Fibroblast of skin of left biceps (primary cell): ENCODE measurements at places on chromosomes 3 and 15.
A peak's percentile ranks its signal among the peaks of the same experiment; 100 is the strongest.

DNA sequence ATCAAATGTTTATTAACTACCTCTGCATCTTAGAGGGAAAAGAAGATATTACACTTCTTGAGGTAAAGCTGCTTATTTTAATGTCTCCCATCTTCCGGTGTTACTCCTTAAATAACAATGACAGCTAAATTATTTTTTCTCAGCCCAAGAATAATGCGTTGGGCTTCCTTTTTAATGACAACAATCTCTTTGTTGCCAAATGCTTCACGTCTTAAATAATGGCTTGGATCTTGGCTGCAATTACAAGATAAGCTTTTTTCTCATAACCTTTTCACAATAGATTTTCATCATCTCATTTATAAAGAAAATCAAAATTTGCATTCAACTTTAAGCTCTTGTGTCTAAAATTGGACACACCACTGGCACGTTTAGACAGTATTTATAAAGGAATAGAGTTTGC, 89.2 kb upstream of the COL8A1 start:
- no peak for DNase-seq

DNA sequence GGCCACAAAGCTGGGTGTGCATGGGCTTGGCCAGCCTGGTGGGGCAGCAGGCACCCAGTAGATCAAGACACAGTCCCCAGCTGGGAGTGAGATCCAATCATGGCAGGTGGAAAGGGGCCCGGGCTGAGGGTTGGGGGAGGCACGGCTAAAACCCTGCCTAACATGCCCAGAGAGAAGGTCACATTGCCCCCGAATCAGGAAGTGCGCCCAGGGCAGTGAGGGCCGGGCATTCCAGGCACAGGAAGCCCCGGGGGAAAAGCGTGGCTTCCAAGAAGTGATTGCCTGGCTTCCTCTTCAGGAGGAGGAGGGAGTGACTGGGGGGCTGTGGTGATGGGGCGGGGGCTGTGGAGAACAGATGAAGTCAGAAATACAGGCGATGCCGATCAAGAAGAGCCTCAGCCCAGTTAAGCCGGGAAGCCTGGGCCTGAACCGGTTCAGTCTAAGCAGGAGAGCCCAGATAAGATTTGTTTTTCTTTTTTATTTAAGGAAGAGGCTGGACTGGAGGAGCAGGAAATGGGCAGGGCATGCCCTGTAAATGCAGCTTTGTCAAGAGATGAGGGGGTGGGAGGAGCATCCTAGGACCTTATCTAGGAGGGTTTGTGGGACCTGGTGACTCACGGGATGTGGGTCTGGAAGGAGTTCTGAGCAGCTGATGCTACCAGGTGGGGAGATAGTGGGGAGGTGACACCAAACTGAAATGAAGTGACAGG, 83.9 kb downstream of the CHSY1 start:
- no peak for DNase-seq

GRCh38 chr3:108391917-108392593, 95.7 kb downstream of the HHLA2 start:
- DNase-seq: peak; percentile 34

- no peak for DNase-seq
These were observed 608.1 kb downstream of the ZNF385D start for GRCh38 chr3:21142949-21143348.

DNA sequence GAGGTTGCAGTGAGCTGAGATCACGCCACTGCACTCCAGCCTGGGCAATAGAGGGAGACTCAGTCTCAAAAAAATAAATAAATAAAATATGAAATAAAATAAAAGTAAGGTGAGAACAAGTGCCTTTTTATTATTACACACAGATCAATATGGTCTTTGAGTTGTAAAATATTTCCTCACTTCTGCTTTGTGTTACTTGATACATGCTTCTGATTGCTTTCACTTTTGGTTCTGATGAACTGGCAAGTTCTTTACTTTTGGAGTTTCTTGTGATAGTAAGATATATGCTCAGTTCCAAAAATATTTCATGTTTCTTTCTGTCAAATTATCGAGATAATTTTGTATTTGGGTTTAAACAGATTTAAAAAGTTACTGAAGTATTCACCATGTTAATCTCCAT, 16.6 kb upstream of the GYG1 start:
- no peak for DNase-seq

- DNase-seq: no peak
These were observed 793 bp upstream of the FANCD2 start for GRCh38 chr3:10025205-10026083.

- no peak for DNase-seq
These were observed 4.2 kb upstream of the TATDN2 start for GRCh38 chr3:10244009-10244408.

GRCh38 chr3:32208447-32208846, 30.0 kb upstream of the CMTM8 start:
- no peak for DNase-seq

DNA sequence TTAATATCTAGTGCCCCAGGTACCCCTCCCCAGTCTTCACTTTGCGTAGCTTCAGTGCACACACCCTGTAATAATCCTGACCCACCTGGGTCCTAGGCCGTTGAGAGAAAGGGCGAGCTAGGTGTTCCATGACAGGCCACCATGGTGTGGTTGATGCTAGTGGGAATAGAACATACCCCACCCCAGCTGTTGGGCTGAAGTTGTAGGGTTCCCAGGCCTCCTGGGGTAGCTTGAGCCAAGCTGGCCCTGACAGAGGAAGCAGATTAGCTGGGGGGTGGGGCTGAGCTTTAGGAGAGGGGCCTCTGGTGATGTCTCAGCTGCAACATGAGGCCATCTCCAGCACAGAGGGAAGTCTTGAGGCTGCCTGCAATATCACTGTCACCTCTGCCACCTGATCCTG, 40.5 kb downstream of the RAB11A start:
- DNase-seq: no peak

DNA sequence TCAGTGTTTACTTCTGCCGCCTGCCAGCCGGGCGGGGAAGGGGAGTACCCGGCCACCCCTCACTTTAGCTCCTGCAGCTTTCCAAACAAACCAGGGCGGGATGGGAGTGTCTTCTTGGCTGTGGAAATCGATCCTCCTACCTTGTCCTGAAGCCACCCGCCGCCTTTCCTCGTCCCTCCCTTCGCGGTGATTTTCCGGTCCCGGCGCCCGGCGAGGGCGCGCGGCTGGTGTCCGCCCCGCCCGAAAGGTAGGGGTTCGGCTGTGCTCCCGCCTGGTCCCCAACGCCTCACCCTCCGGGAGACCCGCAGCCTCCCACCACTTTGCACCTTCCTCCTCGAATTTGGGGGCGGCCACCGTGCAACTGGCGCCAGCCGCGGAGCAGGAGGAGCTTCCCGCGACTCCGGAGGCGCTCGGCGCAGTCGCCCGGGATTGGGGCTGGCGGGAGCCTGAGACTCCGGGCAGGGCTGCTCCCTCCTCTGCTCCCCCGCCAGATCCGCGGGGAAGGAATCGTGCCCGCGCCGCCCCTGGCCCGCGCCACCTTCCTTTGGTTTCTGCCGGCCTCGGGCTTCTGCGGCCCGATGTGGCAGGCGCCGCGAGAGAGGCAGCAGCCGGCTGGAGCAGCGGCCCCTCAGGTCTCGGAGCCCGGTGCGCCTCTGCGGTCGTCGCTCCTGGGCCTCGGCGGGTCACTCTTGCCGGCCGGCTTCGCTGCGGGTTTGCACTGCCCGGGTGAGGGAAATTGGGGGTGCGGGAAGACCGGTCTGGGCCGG, 30.7 kb upstream of the ST3GAL6 start:
- DNase-seq: no peak

- no peak for DNase-seq
These were observed 44.6 kb upstream of the CFAP20DC start for GRCh38 chr3:59094446-59094845.

DNA sequence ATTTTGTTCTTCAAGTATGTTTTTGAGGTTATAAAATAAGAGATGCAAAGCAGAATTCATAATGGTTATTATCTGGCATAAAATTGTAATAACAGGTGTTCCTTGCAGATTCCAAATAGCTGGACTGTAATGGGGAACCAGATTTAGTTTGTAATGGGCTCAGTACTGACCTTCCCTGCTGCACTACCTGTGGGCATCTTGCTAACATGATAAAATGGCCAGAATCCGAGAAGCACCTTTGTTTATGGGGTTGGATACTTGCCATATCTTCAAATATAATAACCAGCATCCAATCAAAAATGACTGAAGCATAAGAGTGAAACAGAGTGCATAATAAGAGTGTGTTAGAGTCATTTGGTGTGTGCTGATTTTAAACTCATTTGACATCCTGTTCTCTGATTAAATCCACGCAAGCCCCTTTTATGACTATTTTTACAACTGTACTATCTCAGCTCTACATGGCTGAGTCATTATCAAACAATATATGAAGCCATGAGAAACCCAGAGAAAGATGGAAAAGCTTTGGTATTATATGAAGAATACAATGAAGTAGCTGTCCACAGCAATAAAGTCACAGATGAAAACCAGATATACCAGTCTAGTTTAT, 292.4 kb downstream of the CNTN4 start:
- no peak for DNase-seq

- no peak for DNase-seq
These were observed 259.8 kb downstream of the MAGI1 start for GRCh38 chr3:65778968-65779367.

DNA sequence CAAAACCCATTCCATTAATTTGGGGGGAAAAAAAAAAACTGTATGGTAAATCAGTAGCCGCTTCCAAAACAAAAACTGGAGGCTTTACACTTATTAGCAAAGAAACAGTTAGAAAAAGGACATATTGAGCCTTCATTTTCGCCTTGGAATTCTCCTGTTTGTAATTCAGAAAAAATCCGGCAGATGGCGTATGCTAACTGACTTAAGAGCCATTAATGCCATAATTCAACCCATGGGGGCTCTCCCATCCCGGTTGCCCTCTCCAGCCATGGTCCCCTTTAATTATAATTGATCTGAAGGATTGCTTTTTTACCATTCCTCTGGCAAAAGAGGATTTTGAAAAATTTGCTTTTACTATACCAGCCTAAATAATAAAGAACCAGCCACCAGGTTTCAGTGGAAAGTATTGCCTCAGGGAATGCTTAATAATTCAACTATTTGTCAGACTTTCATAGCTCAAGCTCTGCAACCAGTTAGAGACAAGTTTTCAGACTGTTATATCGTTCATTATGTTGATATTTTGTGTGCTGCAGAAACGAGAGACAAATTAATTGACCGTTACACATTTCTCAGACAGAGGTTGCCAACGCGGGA, 9.4 kb upstream of the RPL24 start:
- DNase-seq: no peak

DNA sequence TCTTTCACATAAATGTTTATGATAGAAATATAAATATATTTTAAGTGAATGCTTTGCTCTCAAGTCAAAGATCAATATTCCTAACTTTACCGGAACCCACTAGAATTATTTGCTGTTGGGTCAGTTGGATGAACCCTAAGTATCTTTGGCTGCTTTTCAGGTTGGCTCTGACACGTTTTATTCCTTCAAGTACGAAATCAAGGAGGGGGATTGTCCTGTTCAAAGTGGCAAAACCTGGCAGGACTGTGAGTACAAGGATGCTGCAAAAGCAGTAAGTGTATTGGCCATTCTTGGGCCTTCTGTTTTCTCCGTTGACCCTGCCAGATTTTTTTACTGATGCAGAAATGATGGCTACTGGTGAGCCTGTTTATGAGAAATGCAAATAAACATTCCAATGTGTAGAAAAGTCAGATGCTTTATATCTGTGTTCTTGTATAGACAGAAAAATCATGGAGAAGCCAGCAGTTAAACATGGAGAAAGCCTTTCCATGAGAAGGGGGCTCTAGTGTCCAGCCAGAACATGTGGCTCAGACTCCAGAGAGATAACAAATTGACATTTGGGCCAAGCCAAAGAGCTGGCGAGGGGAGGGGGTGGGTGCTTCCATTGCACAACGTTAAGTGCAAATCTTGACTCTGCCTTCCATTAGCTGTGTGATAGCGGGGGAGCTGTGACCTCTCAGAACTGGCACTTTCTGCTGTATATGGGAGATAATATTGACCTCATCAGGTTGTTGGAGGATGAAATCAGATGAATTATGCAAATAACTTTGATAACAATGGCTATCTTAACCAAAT, 3.0 kb downstream of the KNG1 start:
- no peak for DNase-seq

GRCh38 chr3:191342411-191342810, 12.1 kb upstream of the UTS2B start:
- DNase-seq: no peak

- DNase-seq: no peak
These were observed 721 bp upstream of the ZIC1 start for GRCh38 chr3:147408188-147409100.

- DNase-seq: no peak
These were observed 235.7 kb upstream of the KCNMB2 start for GRCh38 chr3:178300441-178300959.

- no peak for DNase-seq
These were observed 32.5 kb upstream of the SIN3A start for GRCh38 chr15:75483961-75484360.

DNA sequence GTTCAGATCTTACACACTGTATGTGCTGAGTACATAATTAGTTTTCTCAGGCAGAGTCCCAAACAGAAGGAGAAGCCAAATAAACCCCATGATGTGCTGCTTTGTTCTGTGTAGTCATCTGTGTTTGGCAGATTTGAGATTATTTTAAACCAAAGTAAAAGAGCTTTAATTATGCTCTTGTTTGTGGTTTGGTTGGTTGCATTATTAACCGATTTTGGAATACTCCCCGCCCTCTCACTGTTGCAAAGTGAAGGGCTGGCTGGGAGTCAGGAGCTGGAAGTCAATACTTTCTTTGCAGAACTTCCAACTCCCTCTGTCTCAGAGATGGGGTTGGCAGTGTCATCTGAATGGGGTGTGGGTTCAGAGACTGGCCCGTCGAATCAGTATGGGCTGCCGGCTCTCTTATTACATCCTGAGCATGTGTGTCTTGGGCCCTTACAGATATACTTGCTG, 34.4 kb downstream of the SLCO3A1 start:
- no peak for DNase-seq

GRCh38 chr15:60004846-60005351, 788 bp downstream of the FOXB1 start:
- no peak for DNase-seq

DNA sequence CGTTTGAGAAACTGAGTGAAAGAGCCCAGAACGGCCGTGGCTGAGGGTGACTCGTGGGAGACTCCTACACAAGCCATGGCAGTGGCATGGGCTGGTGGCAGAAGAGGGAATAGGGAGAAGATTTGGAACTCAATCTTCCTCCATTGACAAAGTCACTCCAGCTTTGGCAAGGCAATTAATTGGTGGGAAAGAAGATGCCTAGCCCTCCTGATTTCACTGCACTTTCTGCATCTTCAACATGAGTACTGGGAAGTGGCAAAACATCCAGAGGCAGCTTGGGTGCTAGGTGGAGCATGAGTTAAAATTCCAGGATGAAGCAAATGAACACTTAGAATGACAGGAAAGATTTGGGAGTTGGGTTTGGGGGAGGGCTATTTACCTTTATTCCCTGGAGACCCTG, 1.4 kb upstream of the TGFBR2 start:
- DNase-seq: no peak
